Renal cortical epithelial cell (primary cell): ENCODE measurements at places on chromosomes 7 and 10. TPM values are rescaled to one million over a fixed set of nuclear protein-coding genes. Genes with fewer than 3 reads are reported as not detected.

- no peak for DNase-seq
These were observed 14.7 kb downstream of the BTBD16 start for GRCh38 chr10:122285506-122286444.

The NHLRC2 gene
- total RNA-seq = 13.2 and 17.9 TPM in 2 replicates

The LRRC4 gene
- 0.15 and 1.0 TPM in 2 replicates for total RNA-seq

DNA sequence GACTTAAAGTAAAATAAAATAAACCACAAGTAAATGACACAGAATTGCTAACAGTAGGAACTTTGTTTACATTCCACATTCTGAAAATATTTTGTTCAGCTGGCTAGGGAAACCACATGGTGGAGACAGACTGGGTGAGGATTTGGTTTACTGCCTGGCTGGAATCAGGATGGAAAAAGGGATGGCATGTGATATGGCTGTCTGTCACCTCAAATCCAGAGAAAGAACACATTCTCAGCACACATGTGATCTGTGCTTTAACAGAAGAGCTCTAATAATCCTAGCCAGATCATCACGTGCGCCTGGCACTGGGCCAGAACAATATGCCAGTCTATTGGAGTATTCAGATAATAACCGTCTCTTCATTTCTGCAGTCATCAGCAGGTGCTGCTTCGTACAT lies 90.9 kb upstream of the PIP4K2A start:
- peak; percentile 84 for DNase-seq

DNA sequence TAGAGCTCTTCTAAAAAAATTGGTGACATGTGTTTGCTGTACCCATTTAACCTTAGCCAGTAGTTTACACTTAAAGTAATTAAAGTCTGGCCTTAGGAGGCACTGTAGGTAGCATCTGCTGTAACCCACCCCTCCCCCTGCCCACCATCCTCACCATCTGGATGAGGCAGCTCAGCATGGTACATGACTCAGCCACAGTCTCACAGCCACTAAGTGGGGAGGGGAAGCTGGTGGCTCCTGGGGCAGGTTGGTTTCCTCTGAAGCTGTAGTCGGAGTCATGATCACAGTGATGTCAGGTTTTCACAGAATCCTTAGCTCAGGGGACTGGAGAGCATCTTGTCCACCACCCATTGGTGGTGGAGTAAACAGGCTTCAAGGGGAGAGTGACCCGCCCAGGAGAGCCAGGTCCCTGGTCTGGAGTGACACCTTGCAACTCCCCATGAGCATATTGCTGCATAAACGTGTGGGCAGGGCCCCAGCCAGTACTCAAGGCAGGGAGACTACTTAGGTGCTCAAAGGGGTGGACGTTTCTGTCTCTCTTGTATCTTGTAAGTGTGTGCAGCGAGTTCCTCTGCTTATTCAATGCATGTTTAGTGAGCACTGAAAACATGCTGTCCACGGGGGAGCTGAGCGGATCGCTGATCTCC lies 125.9 kb downstream of the GRK5 start:
- DNase-seq = peak; percentile 13

- DNase-seq = no peak
These were observed 128.1 kb downstream of the JMJD1C start for GRCh38 chr10:63337455-63338251.

The PNLIP gene
- total RNA-seq = not detected in 2 replicates

DNA sequence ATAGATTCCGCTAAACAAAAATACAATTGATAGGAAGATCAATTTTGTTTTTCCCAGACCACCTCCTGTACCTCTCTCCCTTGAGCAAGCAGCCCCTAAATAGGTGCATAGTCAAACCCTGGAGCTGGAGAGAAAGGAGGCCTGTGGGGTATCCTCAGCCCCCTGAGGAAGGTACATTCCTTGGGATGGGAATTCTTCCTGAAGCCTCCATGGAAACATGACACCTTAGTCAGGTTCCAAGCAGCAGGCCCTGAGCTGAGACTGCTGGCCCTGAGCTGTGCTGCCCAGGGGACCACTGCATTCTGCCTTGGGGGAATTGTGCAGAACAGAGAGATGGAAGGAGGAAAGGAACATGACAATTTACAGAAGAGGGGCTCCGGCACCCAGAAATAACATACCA lies 7.4 kb downstream of the HNRNPF start:
- no peak for DNase-seq

The TMEM178B gene
- 29.7 and 87.0 TPM in 2 replicates for total RNA-seq

DNA sequence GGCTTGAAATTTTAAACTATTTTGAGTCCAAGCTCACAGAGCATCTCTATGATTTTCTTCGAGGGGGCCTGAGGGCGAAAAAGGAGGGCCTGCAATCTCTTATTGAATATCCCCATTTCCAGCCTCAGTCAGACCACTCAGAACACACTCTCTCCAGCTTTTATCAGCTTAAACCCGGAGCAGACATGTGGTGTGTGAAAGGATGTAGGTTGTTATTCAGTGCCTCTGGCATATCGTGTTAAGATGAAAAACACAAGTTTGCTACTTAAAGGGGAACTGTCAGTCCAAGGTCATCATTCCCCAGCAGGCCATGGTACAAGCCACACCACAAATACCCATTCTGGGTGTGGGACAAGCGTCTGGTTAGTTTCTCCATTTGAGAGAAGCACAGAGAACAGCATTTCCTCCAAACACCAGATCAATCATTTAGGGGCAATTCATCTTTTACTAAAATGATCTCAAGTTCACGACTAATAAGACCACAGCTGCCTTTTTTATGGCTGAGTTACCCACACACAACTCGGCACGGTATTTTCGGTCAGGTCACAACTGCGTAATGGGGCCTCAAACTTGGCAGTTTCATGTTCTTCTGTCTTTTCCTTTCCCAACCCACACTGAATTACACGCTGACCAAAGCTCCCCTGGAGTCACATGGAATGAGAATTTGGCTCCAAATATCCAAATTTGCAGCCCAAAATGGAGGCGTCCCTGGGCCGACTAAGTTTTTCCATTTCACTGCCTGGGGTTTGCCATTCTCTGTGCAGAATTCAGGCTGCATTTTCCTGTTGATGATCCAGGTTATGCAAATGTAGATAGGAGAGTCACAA lies 188.4 kb downstream of the SEM1 start:
- DNase-seq = no peak

The CPED1 gene
- 0.52 and 1.1 TPM in 2 replicates for total RNA-seq

The SLC39A12 gene
- total RNA-seq = not detected in 2 replicates

DNA sequence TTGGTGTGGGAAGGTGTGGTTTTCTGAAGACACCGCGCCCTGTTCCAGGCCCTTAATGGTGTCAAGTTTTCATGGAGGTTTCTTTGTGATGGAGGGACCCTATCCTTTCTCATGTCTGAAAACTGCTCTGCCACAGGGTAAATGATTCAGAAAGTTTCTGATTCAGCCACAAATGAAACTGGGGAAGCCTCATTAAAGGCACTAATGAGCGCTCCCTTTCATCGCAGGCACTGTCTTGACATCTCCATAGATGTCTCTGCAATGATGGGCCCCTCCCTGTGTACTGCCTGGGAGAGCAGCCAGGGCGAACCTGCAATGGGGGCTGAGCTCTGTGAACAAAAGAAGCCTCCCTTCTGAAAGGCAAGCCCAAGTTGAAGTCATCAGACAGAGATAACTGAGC lies 355.3 kb downstream of the PRPF18 start:
- DNase-seq = no peak

The IGF2BP3 gene
- 43.9 and 50.8 TPM in 2 replicates for total RNA-seq

DNA sequence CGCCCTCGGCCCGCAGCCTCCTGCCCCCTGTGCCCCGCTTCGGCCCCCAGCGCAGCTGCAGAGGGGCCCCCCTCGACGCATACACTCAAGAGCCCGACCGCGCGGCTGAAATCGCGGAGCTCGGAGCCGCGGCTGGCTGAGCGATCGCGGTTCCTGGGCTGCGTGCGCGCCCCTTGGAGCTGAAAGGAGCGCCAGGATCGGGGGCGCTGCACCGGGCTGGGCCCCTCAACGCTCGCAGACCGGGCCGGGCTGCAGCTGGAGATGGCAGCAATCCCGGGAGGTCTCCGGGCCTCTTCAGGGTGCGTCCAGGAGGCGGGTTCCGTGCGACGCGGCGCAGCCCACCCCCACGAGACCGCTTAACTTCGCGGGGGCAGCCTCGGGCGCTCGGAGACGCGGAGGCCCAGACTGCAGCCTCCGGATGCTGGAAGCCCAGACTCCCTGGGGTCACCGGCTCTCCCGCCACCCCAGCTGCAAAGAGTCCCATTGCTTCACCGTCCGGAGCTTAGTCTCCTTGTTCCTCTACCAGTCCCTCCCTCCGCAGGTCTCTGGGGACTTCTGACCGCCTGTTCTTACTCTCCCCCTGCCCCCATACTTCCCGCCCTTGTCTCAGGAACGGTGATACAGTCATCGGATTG lies 73.0 kb upstream of the LRRC4 start:
- DNase-seq = no peak

- peak; percentile 56 for DNase-seq
These were observed 436.7 kb downstream of the TNS3 start for GRCh38 chr7:47145186-47145725.

DNA sequence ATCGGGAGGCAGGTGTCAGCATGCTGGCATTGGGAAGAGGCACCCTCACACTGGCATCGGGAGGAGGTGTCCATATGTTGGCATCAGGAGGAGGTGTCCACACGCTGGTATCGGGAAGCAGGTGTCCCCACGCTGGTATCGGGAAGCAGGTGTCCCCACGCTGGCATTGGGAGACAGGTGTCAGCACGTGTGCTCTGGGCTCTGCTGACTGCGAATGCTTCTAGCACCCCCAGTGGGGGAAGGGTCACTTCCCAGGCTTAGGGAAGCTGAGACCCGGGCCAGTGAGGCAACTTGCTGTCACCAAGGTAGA lies 92.5 kb upstream of the IKZF1 start:
- no peak for DNase-seq

The FKBP6 gene
- total RNA-seq = not detected in 2 replicates

The SERPINE1 gene
- 860 and 1,733 TPM in 2 replicates for total RNA-seq

GRCh38 chr10:43892062-43892770 lies 243.5 kb upstream of the ZNF32 start:
- DNase-seq = no peak

The AEBP1 gene
- 3.5 and 19.0 TPM in 2 replicates for total RNA-seq

- peak; percentile 48 for DNase-seq
These were observed at the start of gene GSTK1 for GRCh38 chr7:143263266-143264195. TSS of gene GSTK1 (plus strand) at chr7:143263441. CDS start at chr7:143263514, 73 bp downstream.

- DNase-seq = peak; percentile 31
These were observed 10.4 kb upstream of the SMC3 start for GRCh38 chr10:110556969-110557601.

DNA sequence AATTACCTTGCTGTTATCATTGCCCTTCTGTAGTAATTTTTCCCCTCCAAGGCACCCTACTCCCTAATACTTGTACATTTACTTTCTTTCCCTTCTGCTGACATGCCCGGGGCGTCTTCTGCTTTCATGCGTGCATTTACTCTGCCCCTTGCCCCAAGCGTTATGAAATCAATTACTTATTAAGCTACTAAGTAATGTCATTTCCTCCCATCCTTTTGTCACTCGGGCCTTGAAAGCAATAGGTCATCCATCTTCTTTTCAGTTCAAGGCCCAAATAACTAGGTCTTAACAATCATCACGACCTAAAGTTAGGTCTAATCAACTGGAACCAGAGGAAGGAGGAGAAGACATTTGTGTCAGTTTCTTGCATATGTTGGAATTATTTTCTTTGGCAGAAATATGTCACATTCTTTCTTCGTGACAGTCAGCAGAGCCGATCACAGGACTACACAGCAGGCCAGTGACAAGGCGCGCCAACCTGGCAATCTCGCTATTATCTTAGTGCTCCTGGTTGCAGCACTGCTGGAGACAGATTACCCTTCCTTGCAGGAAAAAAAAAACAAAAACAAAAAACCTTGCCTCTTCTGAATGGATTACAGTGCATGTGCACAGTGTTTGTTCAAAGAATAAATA lies 179.2 kb downstream of the RELN start:
- DNase-seq = peak; percentile 69

GRCh38 chr10:126638542-126638941 lies 32.0 kb downstream of the C10orf90 start:
- DNase-seq = no peak

DNA sequence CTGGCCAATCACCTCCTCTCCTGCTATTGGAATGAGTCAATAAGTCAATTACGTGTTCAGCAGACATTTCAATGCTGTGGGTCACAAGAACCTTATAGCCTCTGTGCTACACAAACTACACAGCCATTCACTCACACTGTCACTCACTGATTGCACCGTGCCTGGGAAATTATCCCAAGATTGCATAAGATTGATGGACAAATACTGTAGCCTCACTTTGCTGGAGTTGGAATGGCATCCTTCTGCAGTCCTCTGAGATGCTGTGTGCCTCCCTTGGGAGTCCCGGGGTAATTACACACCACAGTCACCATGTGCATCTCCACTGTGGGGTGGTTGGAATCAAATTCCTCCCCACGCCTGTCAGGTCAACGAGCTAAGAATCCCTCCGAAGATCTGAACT lies 358.7 kb upstream of the MGMT start:
- DNase-seq = no peak

The PLCE1 gene
- 1.4 and 4.4 TPM in 2 replicates for total RNA-seq

DNA sequence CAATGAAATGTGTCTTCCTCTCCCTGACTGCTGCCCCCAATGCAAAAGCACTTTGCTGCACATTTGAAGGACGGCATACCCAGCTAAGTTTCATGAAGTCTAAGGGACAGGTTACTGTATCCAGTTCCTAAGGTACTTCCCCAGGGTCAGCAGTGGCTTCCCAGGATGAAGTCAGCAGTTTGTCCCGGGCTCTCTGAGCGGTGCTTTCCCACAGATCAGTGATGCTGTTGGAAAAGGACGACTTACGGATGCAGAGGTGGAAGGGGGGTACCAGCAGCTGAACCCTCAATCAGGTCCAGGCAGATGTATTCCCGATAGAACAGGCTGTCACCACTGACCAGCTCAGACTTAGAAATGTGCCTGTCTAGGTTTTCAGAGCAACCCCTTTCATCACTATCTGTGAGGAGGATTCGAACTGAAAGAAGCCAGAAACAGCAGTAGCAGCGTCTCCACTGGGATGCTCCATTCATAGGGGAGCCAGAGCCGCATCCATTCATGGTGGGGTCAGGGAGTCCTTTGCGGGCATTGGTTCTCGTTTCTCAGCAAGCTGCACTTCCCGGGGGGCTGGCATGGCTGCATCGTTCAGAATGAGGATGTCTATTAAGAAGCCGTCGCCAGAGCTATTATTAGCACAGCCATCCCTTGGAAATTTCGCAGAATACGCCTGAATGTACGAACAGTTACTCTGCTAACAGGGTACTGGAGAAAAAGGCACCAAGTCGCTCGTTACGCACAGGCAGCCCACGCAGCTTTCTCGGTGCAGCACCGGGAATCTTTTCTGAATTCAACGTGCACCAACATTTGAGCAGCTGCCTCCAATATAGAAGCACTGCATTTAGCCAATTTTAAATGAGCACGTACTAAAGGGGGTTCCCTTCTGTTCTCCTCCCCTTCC lies 303.7 kb downstream of the PRPF18 start:
- DNase-seq = peak; percentile 26

The SDK1 gene
- 6.3 and 30.9 TPM in 2 replicates for total RNA-seq

The C10orf95 gene
- 0.25 and 1.6 TPM in 2 replicates for total RNA-seq

- peak; percentile 43 for DNase-seq
These were observed 84.0 kb downstream of the ARL4A start for GRCh38 chr7:12771378-12771877.

The NFE2L3 gene
- 49.2 and 94.1 TPM in 2 replicates for total RNA-seq

The UCN3 gene
- total RNA-seq = not detected in 2 replicates

DNA sequence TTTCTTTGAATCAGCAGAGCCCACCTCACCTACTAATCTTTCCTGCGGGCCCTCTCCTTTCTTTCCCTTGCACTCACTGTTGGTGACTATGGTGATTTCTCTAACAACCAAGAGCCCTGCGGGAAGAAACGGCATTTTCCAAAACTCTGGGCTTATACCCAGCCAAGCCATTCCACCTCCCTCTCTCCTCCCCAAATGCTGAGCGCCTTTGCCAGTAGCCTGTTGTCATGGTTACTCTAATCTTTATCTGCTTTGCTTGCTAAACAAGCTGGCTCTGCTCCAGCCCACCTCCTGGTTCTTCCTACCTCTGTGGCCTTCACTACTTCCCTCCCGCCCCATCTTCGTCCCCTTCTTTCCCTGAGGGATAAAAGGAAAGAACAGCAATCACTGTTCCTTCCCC lies 86.7 kb downstream of the DGKI start:
- no peak for DNase-seq
